ENCODE measurements at places on chromosomes 4 and X.
A peak's percentile ranks its signal among the peaks of the same experiment; 100 is the strongest.

DNA sequence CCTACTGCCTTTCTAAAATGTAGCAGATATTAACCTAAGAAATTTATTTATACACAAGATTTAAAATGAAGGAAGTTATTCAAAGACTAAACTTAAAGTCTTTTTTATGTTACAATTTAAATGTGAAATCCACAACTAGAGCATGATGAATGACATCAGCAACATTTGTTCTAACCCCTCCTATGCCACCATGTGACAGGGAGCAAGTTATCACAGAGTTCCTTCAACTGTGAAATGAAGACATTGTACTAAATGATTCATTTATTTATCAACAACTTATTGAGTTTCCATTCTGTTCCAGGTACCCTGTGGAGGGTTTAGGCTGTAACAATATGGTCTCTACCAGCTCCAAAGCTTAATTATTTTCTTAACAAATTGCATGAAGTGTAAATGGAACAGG is 76.9 kb downstream of the SLC39A8 start:
- DNase-seq, result no peak

DNA sequence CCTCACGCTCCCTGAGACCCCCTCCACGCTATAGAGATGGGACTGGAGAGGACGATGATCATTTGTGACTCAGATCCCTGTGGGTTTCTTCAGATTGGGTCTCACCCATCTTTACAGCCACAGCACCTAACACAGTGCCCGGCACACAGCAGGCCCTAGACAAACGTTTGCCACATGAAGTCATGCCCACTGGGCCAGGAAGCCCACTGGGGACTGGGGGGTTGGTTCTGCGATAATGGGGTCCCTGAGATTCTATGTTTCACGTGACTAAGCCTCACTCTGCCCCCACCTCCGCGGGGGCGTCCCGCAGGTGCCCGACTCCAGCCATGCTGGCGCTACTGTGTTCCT is 3.8 kb downstream of the SOD3 start:
- no peak for DNase-seq

DNA sequence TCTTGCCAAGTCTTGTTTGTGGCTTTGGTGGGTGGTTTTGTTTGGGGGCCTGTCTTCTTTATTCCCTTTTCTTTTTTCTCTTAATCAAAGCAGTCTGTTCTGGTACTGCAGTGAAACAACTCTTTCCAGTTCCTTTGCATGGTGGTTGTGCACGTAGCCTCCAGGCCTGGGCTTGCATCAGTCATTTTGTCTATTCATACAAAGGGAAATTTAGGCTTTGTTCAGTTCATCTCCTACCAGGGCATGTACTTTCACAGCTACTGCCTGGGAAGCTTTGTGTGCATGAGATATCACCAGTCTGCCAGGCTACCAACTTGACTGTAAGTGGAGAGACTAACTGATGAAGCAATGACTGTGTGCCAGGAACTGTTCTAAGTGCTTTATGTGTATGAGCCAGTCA is 8.5 kb downstream of the TRIM2 start:
- no peak for DNase-seq

- peak; percentile 7 for DNase-seq
Observed at GRCh38 chrX:15107367-15107988, 162.4 kb downstream of the ASB9 start.

GRCh38 chr4:152099555-152099954 is 338.7 kb upstream of the GATB start:
- DNase-seq, result no peak

DNA sequence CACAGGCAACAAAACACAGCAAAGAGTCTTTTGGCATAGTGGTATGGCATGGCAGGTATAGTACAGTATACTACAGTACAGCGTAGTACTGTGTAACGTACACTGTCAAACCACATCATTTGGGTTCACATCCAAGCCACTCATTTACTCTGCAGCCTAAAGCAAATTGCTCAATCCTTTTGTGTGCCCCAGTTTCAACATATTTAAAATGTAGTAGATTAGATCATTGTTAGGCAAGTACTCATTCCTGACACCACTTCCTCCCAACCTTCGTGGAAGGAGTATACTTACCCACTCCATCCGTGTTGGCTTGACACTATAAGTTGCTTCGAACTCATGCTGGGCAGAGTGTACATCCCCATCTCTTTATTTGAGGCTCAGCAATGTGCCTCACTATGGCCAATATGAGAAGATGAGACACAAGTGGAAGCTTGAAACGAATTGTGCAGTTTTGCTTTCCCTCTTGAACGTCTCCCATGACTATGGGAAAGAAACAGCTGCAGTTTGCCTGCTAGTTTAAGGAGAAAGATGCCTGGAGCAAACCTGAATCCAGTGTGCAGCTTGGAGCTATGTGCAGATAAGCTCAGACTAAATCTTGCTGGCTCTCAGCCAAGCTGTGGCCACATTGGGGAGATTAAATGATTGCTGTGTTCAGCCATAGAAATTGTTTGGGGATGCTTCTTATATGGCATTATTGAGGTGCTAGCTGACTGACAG is 85.7 kb upstream of the TBL1X start:
- peak; percentile 64 for DNase-seq
